ENCODE measurements at places on chromosomes 12 and 14.

DNA sequence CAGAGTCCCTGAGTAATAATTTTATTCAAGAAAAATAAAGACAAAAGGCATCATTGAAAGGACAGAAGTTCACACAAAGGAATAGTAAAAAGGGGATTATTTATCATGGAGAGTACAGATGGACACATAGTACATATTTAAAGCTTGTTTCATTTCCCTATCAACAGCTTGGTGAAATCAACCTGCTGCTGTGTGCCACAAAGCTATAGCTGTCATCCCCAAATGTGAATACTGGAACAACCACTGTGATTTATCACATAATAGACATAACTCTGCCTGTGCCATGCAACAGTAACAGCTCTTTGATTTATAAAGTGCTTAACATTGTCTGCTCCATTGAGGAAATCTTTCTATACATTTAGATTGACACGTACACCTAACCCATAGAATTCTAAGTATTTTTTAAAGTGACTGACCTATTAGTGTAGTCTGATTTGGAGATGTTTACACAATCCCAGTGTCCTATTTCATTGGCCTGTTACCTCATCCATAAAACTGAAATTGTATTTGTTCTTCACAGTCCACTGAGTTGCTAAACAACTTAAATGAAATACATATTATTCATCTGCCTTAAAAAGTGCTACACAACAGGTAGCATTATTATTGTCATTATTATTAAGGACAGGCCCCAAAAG lies 3.3 kb downstream of the NEMF start:
- H3K27me3 ChIP-seq: no peaks in the 10 kb centered on the region
- no peak for DNase-seq
- peaks cover 12% of the 10 kb centered on the region for H3K4me1 ChIP-seq
- H3K4me3 ChIP-seq: no peak overlapping the region

DNA sequence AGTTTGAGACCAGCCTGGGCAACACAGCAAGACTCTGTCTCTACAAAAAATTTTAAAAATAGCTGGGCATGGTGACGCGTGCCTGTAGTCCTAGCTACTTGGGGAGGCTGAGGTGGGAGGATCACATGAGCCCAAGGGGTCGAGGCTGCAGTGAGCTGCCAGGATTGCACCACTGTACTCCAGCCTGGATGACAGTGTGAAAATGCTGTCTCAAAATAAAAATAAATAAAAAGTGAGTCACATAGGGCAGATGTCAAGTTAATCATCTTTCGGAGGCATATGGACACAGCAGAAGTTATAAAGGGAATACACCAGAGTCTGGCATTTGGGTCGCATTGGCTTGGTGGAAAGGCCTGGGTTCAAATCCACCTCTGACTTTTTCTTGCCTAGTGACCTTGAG lies 92.7 kb downstream of the PHETA1 start:
- H3K27me3 ChIP-seq: peaks cover 36% of the 10 kb centered on the region
- DNase-seq: no peak
- H3K4me1 ChIP-seq: no peaks in the 10 kb centered on the region
- H3K36me3 ChIP-seq: no peaks in the 10 kb centered on the region
- no peak overlapping the region for H3K27ac ChIP-seq

DNA sequence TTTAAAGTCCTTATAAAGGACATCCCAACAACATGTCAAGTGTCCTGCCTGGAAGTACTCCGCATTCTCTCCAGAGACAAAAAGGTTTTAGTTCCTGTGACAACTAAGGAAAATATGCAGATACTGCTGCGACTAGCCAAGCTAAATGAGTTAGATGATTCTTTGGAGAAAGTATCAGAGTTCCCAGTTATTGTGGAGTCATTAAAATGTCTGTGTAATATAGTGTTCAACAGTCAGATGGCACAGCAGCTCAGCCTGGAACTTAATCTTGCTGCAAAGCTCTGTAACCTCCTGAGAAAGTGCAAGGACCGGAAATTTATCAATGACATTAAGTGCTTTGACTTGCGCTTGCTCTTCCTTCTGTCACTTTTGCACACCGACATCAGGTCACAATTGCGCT lies 40.2 kb downstream of the RIC8B start:
- no peak for DNase-seq
- H3K4me1 ChIP-seq: no peaks in the 10 kb centered on the region
- no peak overlapping the region for H3K4me3 ChIP-seq
- H3K27me3 ChIP-seq: no peaks in the 10 kb centered on the region

GRCh38 chr14:58085877-58086276 lies 66.1 kb downstream of the ARMH4 start:
- no peaks in the 10 kb centered on the region for H3K27me3 ChIP-seq
- H3K4me1 ChIP-seq: peaks cover 12% of the 10 kb centered on the region
- no peak for DNase-seq
- H3K4me3 ChIP-seq: no peak overlapping the region
- H3K27ac ChIP-seq: no peak overlapping the region

Data from adrenal gland (tissue), 19 donors.